ENCODE measurements at places on chromosomes 5 and 9. TPM values are rescaled to one million over a fixed set of nuclear protein-coding genes. Genes with fewer than 3 reads are reported as not detected.

The TGFBR1 gene
- 63.9 TPM for total RNA-seq

The TAF11L5 gene
- total RNA-seq, result not detected

The STPG3 gene
- not detected for total RNA-seq

The TAF1L gene
- total RNA-seq, result under 0.01 TPM

The UBE2D2 gene
- total RNA-seq, result 49.1 TPM

The GMCL2 gene
- under 0.01 TPM for total RNA-seq

Data from fibroblast of lung (primary cell).